ENCODE measurements at places on chromosomes 6 and 20.

- DNase-seq: no peak
Observed at GRCh38 chr6:41370488-41371111, 35.2 kb downstream of the NCR2 start.

DNA sequence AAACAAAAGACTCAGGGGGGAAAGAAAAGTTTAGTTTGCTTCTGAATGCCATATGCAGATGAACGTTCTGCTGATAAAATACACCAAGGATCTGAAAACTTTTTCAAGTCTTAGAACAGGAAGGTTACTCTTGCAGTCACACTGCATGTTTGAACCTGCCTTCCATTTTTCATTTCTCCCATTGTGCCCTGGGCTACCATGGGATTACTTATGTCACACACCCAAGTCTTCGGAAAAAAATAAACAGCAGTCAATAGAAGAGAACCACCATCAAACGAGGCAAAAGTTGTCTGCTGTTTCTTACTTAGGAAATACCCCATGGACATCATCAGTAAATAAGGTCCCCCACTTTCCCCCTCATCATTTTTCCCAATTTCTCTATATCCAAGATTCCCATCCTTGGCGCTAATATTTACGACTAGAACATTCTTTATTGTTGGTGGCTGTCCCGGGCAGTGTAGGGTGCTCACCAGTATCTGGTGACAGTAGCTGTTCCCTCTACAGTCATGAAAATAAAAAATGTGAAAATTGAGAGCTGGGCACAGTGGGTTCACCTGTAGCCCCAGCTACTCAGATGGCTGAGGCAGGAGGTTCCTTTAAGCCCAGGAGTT, 202.5 kb downstream of the BCAS1 start:
- no peak for DNase-seq

- DNase-seq: no peak
Observed at GRCh38 chr6:32057966-32058365, 19.8 kb downstream of the CYP21A2 start.

- no peak for DNase-seq
Observed at GRCh38 chr20:1177680-1178079, 7.1 kb downstream of the TMEM74B start.

DNA sequence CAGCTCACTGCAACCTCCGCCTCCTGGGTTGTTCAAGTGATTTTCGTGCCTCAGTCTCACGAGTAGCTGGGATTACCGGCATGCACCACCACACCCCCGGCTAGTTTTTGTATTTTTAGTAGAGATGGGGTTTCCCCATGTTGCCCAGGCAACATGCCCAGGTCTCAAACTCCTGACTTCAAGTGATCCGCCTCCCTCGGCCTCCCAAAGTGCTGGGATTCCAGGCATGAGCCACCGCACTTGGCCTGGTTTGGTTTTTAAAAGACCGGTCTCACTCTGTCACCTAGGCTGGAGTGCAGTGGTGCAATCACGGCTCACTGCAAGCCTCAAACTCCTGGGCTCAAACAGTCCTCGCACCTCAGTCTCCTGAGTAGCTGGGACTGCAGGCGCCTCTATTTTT, 40.1 kb downstream of the VSTM2L start:
- no peak for DNase-seq

GRCh38 chr6:145498425-145498824, 236.9 kb downstream of the EPM2A start:
- DNase-seq: no peak

DNA sequence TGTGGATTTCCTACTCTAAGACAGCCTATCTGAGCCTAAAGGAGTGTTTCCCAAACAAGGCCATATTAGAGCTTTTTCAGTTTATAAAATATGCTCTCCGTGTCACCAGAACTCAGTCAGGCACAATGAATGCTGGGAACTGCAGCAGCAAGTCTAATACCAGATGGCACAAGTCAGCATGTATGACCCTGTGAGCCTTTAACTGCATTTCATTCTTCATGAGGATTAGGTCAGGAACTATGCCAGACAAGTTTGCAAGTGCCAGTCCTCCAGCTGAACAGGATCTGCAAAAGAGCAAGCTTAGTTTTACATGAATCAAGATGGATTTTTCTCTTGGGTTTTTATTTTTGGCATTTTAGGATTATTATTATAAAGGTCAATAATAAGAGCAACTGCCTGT, 66.7 kb upstream of the SAMD5 start:
- no peak for DNase-seq

DNA sequence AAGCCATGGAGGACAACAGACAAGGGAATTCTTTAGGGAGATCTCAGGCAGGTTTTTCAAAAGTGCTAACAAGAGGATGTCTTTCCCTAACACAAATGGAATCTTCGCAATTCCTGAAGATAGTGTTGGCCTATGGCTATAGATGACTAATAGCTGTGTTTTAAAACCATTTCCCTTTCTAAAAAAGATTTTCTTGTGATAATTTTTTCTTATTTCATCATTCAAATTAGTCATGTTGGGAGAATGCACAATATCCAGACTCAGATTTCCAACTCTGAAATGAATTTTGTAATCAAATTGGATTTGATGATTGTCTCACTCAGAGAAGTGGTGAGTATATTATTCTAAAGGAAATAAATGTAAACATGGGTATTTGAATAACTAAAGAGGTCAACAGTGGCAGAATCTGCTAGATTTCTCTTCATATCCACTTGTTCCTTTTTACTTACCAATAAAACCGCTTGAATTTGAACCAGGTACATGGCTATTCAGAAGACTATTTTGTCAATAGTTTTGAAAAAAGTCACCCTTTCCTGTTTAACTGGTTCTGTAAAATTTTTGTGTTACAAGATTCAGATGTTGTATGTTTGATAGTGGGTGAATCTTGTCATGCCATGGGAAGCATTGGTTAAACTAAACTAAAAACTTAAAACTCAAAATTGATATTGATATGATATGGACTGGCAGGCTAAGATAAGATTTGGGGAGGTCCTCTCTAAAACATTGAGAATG, 1223.7 kb upstream of the EYS start:
- DNase-seq: no peak

All from stimulated activated CD8-positive, alpha-beta memory T cell treated with anti-CD3 and anti-CD28 coated beads, Interleukin-15, amount 100 ng/mL, for 1 hour (primary cell).